ENCODE measurements at places on chromosomes 5 and 9.

DNA sequence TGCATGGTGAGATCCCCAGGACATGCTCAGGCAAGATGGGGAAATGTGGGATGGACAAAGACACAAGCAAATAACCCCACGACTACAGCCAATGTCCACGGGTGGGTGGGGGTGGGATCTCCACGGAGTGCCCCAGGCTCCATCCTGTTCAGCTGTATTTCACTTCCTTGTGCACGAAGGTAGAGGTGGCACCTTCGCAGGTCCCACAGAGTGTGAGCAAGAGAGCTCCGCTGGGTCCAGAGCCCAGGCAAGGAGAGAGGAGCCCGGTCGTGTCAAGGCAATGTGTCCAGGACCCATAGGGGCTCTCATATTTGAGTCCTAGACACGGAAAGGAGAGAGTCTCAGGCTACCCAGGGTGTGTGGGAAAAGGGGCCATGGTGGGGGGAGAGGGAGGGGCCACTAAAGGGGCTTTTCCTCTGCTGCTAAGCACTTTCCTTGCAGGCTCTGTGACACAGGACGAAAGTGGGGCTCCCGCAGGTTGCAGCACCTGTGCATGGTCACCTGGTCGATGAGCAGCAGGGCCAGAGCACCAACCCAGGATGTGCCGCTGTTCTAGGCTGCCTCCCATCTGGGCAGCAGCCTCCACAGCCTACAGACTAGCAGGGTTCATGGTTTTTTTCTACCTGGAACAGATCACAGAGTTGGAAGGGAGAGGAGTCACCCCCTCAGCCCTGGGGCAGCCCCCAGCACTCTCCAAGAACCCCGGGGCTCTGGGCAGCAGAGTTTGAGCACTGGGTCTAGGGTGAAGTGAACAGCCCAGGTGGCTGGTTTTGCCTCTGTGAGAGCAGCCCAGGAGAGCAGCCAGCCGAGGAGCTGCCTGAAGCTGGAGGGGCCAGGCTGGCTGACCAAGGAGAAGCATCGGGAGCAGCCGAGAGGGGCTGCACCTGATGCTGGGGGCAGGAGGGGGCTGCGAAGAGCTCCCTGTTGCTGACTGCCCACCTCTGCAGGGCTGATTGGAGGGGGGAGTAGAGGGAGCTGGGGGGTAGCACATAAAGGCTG is 100.7 kb upstream of the MVB12B start:
- H3K4me3 ChIP-seq = no peak overlapping the region
- no peak overlapping the region for H3K27ac ChIP-seq

DNA sequence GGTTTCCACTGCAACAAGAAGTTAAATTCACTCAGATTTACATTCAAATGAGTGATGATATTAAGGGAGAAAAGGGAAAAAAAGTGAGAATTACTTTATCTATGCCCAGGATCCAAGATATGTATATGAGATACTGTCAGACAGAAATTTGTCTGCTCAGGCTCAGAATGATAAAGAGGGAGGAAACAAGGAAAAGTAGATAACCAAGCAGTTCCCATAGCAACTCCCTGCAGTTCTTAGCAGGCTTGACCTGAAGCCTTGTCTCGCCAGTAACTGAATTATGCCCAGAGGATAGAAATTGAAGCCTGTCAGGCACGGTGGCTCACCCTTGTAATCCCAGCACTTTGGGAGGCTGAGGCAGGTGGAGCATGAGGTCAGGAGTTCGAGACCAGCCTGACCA is 304.4 kb downstream of the TLE1 start:
- H3K27ac ChIP-seq = no peak overlapping the region
- DNase-seq = no peak
- no peaks in the 10 kb centered on the region for H3K27me3 ChIP-seq
- no peaks in the 10 kb centered on the region for H3K4me1 ChIP-seq
- H3K4me3 ChIP-seq = no peak overlapping the region

- H3K36me3 ChIP-seq = peaks cover 4% of the 10 kb centered on the region
- no peak for DNase-seq
- no peaks in the 10 kb centered on the region for H3K27me3 ChIP-seq
- H3K4me1 ChIP-seq = peaks cover 6% of the 10 kb centered on the region
- no peak overlapping the region for H3K27ac ChIP-seq
These were observed 3.5 kb downstream of the DNLZ start for GRCh38 chr9:136359774-136360718.

- H3K4me3 ChIP-seq = no peak overlapping the region
- H3K36me3 ChIP-seq = no peaks in the 10 kb centered on the region
- H3K4me1 ChIP-seq = no peaks in the 10 kb centered on the region
- H3K27me3 ChIP-seq = peaks cover 4% of the 10 kb centered on the region
- H3K27ac ChIP-seq = no peak overlapping the region
These were observed 23.8 kb upstream of the ALDH1B1 start for GRCh38 chr9:38368731-38369130.

- peaks cover 2% of the 10 kb centered on the region for H3K27me3 ChIP-seq
- H3K27ac ChIP-seq = no peak overlapping the region
- no peaks in the 10 kb centered on the region for H3K36me3 ChIP-seq
- no peak for DNase-seq
These were observed 197.3 kb upstream of the C9orf72 start for GRCh38 chr9:27770541-27770940.

GRCh38 chr5:138273834-138274188 is 610 bp downstream of the GFRA3 start:
- peaks cover 6% of the 10 kb centered on the region for H3K4me1 ChIP-seq
- peaks cover 29% of the 10 kb centered on the region for H3K27me3 ChIP-seq
- H3K36me3 ChIP-seq = peaks cover 2% of the 10 kb centered on the region
- H3K4me3 ChIP-seq = no peak overlapping the region
- no peak for DNase-seq
- no peak overlapping the region for H3K27ac ChIP-seq

DNA sequence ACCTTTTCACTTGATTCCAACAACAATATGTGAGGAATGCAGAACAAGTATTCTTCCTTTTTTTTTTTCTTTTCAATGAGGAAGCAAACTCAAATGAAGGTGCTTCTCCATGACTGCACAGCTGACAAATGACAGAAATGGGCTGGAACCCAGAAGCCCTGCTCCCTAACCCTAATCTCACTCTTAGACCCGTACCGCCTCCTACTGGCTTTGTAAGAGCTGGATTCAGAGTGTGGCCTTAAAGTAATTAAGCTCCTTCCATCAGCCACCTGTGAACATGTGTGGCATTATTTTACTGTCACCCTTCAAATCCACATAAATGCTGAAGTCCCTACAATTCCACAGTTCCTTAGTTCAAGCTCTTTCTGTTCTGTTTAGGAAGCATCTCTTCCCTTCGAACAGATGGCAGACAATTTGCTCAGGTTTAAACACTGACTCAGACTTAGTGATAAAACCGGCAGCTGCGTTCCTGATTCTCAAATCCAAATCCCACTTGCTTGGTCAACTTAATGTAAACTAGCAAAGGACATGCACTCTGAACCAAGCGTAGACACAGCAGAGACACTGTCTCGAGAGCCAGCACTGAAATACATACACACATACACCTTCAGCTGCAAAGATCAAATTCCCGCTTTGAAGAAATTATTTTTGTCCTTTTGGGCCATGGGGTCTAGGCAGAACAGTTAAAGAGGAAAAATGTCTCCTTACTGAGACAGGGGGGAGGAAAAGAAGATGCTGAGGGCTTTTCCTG is 316.7 kb upstream of the TLE4 start:
- no peak overlapping the region for H3K4me3 ChIP-seq
- no peaks in the 10 kb centered on the region for H3K36me3 ChIP-seq
- H3K27ac ChIP-seq = no peak overlapping the region
- no peak for DNase-seq

GRCh38 chr5:148791334-148791667 is 35.1 kb upstream of the ADRB2 start:
- DNase-seq = no peak
- H3K4me1 ChIP-seq = peaks cover 31% of the 10 kb centered on the region
- peak overlapping the region; percentile 56 for H3K27ac ChIP-seq

- no peaks in the 10 kb centered on the region for H3K27me3 ChIP-seq
- DNase-seq = no peak
- no peaks in the 10 kb centered on the region for H3K4me1 ChIP-seq
- H3K4me3 ChIP-seq = no peak overlapping the region
These were observed 154.7 kb downstream of the KIAA0825 start for GRCh38 chr5:94463739-94464138.

DNA sequence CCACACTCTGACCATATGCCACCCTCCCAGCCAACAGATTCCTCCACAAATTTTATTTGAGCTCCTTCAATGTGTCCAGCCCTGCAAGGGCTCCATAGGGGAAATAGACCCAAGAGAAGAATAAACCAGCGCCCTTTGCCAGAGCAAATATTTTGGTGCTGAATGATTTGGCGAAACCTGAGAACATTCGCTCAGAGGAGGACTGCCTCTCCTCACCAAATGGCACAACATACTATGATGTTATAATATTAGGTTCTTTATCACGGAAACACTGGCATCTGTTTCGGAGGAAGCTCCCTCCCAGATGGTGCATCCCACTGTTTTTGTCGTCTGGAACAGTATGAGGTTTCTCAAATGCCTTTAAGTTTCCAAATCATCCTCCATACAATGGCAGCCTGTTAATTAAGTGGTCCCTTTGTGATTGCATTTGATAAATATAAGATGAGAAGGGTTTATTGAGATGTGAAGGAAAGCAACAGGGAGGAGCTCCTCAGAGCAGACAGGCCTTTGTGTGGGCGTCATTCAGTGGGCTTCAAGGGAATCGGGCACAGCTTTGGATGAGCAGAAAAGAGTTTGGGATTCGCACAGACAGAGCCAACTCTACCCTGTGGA is 139.1 kb upstream of the ADRA1B start:
- no peak overlapping the region for H3K27ac ChIP-seq

DNA sequence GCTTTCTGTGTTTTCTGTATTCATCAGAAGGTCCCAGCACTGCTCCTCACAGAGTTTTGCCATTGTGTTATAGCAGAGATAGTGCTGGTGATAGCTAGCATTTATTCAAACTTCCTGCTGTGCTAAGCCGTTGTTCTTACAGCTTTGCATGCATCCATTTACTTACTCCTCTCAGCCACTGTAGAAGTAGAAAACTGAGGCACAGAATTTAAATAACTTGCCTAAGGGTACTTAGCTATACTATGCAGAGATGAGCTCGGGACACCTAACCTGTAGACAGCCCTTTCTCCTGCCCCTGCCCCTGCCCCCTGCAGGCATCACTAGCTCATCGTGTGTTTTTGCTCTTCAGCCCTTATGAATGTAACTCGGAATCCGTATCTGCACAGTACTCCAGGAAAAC is 227.6 kb downstream of the SAXO1 start:
- H3K4me1 ChIP-seq = no peaks in the 10 kb centered on the region
- H3K27ac ChIP-seq = no peak overlapping the region
- peaks cover 6% of the 10 kb centered on the region for H3K27me3 ChIP-seq
- DNase-seq = no peak
- no peak overlapping the region for H3K4me3 ChIP-seq

DNA sequence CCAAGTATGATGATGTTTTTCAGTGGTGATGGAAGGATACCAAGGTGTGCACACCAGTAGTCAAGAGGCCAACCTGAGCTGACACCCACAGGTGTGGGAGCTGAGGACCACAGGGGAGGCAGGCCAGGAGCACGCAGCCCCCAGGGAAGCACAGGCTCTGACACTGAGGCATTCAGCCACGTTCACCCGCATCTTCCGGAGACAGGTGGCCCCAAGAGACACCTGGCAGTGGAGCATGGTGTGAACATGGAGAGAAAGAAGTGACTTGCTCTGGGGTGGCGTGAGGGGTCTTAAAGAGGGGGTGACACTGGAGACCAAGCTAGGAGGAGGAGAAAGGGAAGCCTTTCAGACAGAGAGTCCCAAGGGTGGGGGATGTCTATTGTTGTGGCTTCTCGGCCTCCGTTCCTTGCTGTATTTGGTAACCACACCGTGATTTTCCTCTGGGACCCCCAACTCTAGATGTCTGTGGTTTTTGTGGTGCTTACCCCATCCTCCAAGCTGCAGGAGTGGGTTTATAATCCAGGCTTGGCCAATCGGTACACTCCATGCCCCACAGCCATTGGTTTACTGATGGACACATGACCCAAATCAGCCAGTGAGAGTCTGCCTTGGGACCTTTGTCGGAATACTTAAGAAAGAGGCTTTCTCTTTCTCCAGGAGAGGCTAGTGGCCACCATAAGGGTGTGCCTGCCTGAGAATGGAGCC is 84.6 kb downstream of the HRH2 start:
- no peak for DNase-seq
- no peak overlapping the region for H3K27ac ChIP-seq
- H3K4me3 ChIP-seq = no peak overlapping the region
- peaks cover 6% of the 10 kb centered on the region for H3K4me1 ChIP-seq
- H3K27me3 ChIP-seq = peaks cover 30% of the 10 kb centered on the region

GRCh38 chr5:159456261-159456660 is 126.0 kb upstream of the IL12B start:
- H3K4me1 ChIP-seq = peaks cover 52% of the 10 kb centered on the region
- no peak overlapping the region for H3K4me3 ChIP-seq
- H3K27ac ChIP-seq = no peak overlapping the region
- H3K36me3 ChIP-seq = peaks cover 3% of the 10 kb centered on the region

DNA sequence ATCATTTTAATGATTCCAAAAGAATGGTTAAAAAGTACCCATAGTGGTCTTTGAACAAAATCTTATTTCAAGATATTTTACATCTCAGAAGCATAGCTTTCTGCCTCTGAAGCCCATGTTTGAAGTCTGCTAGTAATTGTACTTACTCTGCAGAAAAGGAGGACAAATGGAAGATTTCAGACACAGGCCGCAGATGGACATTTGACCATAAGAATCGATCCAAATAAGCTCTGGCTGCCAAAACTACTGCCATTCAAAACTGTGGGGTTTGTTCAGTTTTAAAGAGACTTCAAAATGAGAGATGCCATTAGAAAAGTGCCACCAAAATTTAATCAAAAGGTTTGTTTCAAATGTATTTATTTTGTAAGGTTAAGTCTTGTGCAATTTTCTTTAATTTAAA is 306.7 kb downstream of the DTWD2 start:
- no peaks in the 10 kb centered on the region for H3K27me3 ChIP-seq
- no peak overlapping the region for H3K4me3 ChIP-seq
- DNase-seq = no peak
- H3K36me3 ChIP-seq = no peaks in the 10 kb centered on the region
- no peaks in the 10 kb centered on the region for H3K4me1 ChIP-seq

GRCh38 chr9:91898451-91899218 is 51.4 kb downstream of the ROR2 start:
- peaks cover 6% of the 10 kb centered on the region for H3K4me1 ChIP-seq
- peaks cover 14% of the 10 kb centered on the region for H3K27me3 ChIP-seq
- DNase-seq = no peak
- H3K27ac ChIP-seq = no peak overlapping the region
- no peaks in the 10 kb centered on the region for H3K36me3 ChIP-seq

DNA sequence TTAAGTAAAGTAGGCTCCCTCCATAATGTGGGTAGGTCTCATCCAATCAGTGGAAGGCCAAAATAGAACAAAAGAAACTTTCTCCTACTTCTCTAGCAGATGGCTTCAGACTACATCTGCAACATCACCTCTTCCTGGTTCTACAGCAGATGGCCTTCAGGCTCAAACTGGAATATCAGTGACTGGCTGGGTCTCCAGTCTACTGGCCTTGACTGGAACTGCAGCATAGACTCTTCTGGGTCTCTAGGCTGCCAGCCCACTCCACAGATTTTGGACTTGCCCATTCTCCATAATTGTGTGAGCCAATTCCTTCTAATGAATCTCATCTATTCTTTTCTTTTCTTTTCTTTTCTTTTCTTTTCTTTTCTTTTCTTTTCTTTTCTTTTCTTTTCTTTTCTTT is 64.8 kb downstream of the ACER2 start:
- H3K4me3 ChIP-seq = no peak overlapping the region
- no peak for DNase-seq
- no peak overlapping the region for H3K27ac ChIP-seq

Data from activated T-helper 1 cell treated with anti-CD3 and anti-CD28 coated beads, Interleukin-12 subunit alpha, Interleukin-12 subunit beta, Interleukin-2, Interleukin-4 antibody, amounts not matched to agents 30 ng/mL and 10 ng/mL and 1 ng/mL, durations not matched to agents 14 hours and 24 hours and 36 hours (primary cell).